Progenitor cell of endocrine pancreas (in vitro differentiated cells): ENCODE measurements at places on chromosomes 2 and 18.

GRCh38 chr2:18406219-18406618, 154.2 kb downstream of the RDH14 start:
- no peak for DNase-seq

DNA sequence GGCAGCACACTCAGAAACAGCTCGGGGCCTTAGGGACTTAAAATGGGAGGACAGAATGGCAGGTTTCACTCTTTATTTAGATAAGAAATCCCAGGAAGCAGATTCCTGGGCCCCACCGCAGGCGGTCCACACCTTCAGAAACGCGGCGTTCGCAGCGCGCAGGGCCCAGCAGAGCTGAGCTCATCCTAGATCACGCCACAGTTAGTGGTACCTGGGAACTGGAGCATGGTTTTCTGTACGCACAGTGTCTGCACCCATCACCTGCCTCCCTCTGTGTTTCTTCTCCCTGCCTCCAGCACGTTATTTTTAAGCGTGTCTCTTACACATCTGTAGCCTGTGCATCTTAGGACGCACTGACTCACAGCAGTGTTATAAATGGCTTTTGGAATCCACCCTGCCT, 242.1 kb downstream of the ALPK2 start:
- no peak for DNase-seq

- DNase-seq, result no peak
Observed at GRCh38 chr18:5429681-5430080, 114.1 kb downstream of the EPB41L3 start.

DNA sequence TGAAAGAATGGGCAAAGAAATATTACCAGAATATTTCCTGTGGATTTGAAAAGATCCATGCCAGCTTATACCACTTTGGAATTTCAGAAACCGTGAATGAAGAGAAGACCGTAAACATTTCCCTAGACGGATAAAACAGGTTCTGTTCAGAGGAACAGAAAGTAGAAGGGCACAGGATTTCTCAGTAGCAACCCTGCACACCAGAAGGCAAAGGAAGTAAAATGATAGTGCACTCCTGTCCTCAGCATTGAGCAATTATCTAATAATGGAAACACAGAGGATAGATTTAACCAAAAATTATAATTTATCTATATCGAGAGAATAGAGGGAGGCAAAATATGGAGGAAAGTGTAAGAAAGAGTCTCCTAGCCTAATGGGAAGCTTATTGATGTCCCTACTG, 87.0 kb upstream of the ITGA6 start:
- no peak for DNase-seq

DNA sequence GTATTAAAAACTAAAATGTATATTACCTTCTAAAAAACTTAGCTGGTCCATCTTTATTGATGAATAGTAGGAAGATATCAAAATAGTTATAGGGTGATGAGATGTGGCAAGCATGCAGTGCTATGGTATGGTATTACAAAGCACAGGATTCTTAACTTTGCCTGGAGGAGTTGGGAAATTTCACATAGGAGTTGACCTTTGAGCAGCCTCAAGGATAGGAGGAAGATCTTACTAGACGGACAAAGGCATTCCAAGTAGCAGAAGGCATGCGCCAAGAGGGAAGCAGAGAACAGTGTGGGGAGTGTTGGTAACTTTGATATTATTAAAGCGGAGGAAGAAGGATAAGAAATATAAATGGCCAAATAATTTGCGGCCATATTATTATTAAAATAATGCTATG, 60.0 kb downstream of the TTC21B start:
- no peak for DNase-seq

- no peak for DNase-seq
Observed at GRCh38 chr2:28726177-28726576, 25.5 kb upstream of the PPP1CB start.

DNA sequence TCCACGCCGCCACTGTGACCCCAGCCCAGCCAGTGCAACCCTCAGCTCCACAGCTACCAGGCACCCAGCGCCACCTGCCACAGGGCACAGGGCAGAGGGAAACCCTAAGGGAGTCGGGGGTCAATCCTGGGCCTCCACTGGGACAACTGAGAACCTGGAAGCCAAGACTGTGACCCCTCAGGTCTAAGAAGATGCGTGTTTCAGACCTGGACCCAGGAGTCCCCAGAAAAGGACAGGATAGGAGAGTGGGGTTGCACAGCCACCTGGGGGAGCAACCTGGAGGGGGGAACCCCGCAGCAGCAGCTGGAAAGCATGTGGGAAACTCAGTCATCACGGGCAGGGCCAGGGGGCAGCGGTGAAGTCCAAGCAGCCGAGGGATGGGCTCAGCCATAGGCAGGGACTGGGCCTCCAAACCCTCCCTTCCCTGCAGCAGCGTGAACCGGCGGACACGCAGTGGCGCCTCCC, 4.1 kb downstream of the ESPNL start:
- no peak for DNase-seq

- DNase-seq, result no peak
Observed at GRCh38 chr18:2237706-2238105, 333.6 kb downstream of the METTL4 start.

DNA sequence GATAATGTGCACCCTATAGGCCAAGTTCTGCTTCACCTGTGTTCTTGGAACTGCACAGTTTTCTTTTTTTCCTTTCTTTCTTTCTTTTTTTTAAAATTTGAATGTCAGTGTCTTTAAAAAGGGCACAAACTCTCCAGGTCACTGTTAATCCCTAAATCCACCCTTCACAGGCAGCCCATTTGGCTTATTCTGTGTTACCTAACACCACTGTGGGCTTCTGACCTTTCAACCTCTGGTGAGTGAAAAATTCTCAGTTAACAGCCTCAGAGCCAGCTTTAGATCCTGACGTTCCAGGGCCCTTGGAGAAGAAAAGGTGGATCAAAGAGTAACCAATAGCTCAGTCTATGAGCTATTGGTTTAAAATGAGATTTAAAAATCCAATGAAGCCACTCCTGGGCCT, 6.8 kb upstream of the CETN1 start:
- DNase-seq, result no peak

- DNase-seq, result no peak
Observed at GRCh38 chr2:85613717-85614515, 2.0 kb upstream of the C2orf68 start.

DNA sequence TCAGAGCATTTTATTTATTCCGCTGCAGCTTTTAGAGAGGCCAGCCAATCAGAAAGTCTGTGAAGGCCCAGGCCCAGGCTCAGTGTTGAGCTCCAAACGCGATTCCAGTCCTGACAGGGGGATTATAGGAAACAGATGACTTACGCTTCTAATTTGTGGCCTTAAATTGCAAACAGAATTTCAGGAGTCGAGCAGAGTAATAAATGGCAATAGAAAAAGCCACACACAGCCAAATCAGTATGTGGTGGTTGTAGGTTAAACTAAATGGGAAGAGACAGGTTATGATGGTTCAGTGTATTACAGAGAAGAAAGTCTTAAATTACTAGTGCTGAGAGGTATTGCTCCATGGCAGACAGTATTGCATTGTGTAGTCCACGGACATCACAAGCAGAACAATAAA, 131.0 kb upstream of the ZEB2 start:
- DNase-seq, result no peak

DNA sequence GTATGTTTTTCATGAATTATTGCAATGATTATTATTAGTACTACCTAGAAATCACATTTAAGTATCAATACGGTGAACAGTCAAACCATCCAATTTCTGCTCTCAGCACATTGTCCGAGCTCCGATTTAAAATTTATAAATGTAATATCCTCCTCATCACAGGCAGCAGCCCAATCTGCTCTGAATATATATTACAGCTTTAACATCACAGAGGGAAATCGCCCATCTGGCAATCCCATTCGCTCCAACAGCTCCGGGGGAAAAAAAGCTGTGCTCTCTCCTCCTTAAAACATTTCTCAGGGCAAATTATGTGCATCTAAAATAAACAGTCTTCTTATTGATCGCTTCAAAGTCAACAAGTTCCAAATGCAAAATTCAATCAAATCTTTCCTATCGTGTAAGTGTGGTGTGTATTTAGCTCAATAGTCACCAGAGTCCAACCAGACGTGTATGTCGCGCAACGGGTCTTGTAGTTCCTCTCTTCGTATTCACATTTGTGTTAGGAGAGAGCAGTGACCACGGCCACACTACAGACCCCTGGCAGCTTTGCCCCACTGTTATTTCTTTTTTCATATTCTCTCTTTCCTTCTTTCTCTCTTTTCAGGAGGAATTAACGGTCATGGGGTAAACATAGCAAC, 2.4 kb downstream of the FIGN start:
- no peak for DNase-seq

- DNase-seq, result no peak
Observed at GRCh38 chr2:199195927-199196502, 261.7 kb downstream of the SATB2 start.

GRCh38 chr2:205034034-205034433, 488.8 kb downstream of the PARD3B start:
- DNase-seq, result no peak

GRCh38 chr18:71995904-71996465, 548.2 kb downstream of the CBLN2 start:
- no peak for DNase-seq

DNA sequence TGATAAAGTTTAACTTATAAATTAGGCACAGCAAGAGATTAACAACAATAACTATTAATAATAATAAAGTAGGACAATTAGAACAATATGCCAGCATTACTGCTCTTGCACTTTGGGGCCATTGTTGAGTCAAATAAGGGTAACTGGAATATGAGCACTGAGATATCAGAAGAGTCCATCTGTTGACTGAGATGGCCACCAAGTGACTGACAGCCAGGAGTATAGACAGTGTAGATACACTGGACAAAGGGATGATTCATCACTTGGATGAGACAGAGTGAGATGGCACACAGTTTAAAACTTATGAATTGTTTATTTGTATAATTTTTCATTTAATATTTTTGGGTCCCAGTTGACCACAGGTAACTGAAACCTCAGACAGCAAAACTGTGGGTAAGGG, 20.0 kb downstream of the NAB1 start:
- DNase-seq, result no peak

- DNase-seq, result no peak
Observed at GRCh38 chr2:70141902-70142589, 48.8 kb downstream of the C2orf42 start.

DNA sequence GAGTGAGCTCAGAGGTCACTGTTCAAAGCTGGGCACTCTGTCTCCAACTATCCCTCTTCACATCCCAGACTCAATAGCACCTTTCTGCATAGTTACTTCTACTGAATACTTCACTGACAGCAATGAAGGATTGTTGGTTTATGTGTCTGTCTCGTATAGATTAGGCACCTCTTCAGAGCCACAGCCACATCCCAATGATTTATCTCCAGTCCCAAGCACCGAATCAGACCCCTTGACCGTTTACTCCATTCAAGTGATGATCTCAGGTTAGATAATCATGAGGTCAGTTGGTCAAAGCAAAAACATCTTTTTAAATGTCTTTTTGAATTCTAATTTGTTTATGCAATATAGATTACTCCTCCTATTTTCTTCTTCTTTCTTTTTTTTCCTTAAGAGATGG, 14.7 kb downstream of the NEDD4L start:
- no peak for DNase-seq

DNA sequence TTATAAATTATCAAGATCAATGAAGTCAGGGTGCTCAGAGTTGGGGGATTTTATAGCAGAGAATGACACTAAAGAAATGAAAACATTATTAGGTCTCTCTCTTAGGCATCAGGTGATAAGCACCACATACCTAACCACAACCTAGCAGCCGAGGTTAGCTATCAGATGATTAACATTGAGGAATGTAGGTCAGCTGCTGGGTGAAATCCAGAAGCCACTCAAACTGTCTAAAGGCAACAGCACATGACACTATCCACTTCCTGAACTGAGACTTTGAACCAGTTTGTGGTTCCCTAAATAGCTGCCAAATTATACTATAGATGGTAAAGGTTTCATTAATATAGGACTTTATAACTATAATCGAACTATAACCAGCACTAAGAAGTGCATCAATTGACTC, 4.7 kb downstream of the EPG5 start:
- no peak for DNase-seq

GRCh38 chr18:68083131-68083530, 566.6 kb upstream of the DSEL start:
- DNase-seq, result no peak

GRCh38 chr2:145040433-145040832, 520.5 kb upstream of the ZEB2 start:
- no peak for DNase-seq

DNA sequence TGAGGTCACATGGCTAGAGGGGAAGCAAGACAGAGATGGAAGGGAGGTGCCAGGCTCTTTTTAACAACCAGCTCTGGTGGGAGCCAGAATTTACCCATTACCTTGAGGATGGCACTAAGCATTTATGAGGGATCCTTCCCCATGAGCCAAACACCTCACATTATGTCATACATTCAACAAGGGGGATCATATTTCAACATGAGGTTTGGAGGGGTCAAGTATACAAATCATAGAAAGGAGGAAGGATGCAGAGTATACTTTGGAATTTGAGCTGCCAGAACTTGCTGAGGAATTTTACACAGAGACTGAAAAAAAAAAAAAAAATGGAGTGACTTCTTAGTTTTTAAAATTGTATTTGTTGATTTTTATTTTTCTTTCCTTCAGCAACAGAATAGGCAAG, 891.4 kb downstream of the CCDC85A start:
- no peak for DNase-seq

DNA sequence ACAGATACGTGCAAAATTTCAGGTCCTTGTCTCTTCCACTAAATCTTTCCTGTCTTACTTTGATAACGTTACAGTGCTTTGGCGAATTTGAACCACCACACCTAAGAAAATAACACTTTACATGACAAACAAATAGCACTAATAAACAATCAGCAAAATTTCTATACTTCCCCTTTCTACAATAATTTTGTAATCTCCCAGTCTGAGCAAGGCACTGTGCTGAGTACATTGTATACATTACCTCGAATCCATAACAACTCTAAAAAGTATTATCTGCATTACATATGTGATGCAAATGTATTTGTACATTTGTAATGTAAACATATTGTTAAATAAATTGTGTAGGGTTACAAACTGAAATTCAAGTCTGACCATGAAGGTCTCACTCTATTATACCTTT, 49.9 kb downstream of the RTN4 start:
- no peak for DNase-seq

DNA sequence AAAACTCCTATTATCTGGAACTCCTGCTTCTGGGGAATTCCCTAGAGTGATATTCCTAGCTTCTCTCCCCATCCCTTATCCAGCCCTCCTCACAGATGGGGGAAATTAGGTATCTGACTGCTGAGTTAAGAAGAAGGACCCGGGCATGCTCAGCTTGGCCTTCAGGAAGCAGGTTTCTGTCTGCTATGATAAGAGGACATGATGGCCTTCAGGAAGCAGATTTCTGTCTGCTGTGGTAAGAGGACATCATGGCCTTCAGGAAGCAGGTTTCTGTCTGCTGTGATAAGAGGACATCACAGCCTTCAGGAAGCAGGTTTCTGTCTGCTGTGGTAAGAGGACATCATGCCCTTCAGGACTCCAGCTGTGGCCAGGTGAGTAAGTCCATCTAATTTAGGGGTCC, 65.2 kb downstream of the PLEKHM3 start:
- DNase-seq, result no peak

DNA sequence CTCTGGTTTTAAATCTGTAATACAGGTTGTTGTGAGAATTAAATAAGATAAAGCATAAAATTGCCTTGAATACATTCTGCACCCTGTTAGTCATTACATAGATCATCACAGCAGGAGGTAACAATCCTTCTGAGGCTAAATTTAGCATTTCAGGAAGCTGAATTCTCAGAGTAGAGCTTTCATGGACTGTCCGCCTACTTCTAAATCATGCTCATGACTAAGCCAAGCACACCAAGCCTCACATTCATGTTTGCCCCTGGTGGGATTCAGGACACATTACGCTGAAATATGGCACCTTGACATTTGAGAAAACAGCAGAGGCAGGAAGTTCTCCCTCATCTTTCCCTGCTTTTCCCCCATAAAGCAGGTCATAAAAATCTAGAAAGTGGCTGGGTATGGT, 16.6 kb upstream of the PIK3C3 start:
- DNase-seq, result no peak
